Activated naive CD4-positive, alpha-beta T cell treated with anti-CD3 and anti-CD28 coated beads for 36 hours (primary cell): ENCODE measurements at places on chromosomes 6 and 20.

- no peak for DNase-seq
Observed at GRCh38 chr20:62376112-62377063, 9.3 kb upstream of the LAMA5 start.

DNA sequence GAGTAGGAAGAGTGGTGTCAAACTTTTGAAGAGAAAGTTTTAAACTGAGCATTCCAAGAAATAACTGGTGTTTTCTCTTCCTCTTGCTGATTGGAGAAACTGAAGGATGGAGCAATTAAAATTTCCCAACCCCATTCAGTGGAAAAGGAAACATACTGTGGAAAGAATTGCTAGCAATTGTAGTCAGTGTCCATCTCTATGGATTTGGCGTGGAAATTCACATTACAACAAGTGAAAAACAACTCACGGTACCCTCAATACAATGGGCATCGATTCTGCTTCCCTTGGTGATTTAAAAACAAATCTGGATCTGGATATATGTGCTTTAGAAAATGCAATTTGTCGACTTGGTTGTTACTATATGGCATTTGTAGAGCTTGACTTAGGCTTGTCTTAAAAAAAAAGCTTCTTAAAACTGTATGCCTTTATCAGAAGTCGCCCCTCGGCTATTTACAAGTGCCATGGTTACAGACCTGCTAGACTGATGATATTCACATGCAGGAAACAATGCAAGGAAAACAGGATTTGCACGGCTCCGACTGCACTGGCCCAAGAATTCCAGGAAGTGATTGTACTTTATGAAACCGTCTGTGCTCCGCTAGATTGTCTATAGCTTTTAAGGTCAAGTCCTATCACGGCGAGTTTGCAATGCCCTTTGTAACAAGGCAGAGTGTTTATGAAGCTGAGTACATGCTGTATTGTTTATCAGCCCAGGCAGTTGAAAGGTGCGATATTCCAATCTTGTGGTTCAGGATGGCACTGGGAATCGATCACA lies 131.7 kb upstream of the PHACTR1 start:
- DNase-seq = no peak

- no peak for DNase-seq
Observed at GRCh38 chr6:3001146-3001772, 1.6 kb downstream of the NQO2 start.

DNA sequence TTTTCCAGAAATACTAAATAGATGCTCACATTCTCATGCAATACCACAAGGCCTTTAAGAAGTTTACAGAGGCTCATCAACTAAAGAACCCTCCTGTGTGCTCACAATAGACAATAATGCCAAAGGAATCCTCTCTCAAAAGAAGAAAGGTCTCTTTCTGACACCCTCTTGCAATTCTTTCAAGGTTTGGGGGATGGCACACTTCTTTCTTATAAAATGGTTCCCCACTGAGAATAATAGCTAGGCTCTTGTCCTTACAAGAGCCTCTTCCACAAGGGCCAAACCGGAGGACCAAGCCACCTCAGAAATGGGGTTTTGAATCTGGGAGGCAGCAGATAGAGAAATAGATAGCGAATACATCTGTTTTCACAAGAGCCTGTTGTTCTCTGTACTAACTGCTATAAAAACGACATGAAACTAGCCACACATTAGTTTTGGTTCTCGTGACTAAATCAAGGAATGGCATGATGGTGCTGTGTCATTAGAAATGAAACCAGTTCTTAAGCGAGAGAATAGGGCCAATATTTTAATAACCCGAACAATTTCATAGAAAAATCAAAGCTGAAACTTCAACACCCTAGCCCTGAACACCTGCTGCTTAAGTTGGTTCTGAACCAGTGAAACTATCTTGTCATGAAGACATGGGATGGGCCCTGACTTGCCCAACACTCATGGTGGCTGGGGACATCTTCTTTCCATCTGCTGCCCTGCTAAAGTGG lies 81.1 kb downstream of the PRDM1 start:
- no peak for DNase-seq

GRCh38 chr20:8443464-8444072 lies 311.5 kb downstream of the PLCB1 start:
- DNase-seq = no peak

GRCh38 chr6:134421501-134421900 lies 103.6 kb upstream of the SGK1 start:
- DNase-seq = no peak

DNA sequence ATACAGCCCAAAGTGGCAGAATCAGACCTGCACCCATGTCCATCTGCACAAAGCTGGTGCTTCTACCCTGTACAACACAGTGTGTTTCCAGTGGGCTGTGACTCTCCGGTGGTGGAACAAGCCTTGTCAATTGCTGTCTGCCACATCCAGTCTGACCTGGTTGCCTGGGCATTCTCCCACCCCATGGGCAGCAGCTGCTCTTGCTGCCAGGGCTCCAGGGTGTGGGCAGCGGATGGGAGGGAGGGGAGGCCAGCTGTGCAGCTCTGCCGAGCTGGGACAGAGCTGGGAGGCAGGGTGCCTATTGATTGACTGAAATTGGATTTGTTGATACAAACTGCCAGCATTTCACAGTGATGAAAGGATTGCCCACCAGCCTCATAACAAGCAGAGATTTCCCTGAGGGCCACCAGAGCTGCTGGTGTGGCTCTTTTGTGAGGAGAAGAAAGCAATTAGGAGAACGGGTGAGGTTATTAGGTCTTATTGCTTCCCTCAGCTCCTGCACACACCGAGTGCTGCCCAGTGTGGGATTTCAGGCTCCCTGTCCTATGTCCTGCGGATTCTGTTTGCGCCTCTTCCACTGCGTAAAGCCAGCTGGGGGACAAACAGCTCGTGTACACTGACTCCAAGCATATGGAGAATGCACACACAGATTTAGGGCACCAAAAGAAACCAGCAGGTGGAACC lies 150.8 kb downstream of the NRN1 start:
- no peak for DNase-seq

DNA sequence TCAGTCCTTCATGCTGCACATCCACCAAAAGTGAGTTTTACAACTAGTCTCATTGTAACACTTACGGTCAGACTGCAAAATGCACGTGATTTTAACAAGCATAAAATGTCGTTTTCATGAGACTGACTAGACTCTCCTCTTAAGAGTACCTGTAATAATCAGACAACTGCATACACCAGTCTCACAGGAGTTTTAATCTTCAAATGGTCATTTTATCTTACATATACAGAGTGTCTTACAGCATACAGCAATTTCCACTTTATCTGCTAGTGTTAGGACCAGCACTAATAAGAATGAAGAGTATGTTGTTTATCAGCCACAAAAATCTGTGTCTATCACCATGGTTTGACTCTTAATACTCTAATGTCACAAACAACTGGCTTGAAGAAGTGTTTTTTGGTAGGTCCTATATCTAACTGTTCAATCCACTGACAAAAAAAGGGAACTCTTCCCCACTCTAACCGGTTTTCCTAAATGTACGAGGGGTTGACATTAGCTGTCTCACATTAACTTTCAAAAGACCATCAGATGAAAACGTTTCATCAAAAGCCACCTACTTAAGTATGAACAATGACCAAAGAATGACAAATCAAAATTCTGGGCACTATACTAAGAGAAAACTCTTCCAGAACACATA lies 1.5 kb upstream of the ASF1A start:
- DNase-seq = no peak

GRCh38 chr6:150224820-150225219 lies 82.0 kb downstream of the PPP1R14C start:
- DNase-seq = no peak

- DNase-seq = no peak
Observed at GRCh38 chr6:115773741-115774140, 286.9 kb downstream of the FRK start.

DNA sequence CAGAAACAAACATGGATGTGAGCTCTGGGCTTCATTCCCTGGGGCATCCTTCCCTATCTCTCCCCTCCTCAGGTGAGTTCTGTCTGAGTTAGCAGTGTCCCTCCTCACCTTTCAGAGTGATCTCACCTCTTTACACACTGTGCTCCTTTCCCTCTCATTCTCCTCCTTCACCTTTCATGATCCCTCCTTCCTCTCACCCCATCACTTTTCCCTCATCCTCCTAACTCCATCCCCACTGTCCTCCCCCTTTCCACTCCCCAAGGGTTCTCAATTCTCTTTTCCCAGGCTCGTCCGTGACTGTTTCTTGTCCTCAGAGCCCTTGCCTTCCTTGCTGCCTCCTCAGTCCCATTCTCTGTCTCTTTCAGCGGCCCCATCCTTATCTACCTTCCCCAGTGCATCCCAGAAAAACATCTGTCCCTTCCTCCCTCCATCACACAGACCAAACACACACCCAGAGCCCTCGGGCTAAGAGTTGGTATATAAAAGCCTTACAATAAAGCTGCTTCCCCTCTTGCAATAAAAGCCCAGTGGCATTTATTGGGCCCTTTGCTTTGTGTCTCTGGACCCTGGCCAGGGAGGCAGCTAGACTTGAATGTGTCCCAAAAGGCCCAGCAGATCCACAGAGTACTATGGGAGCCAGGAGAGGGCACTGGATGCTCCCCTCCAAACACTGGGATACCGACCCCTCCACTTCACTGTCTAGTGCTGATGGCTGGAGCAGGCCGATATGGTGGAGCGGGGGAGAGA lies 1.9 kb downstream of the RNF39 start:
- DNase-seq = no peak

GRCh38 chr20:11377761-11378160 lies 539.9 kb upstream of the BTBD3 start:
- no peak for DNase-seq
